Activated CD4-positive, alpha-beta memory T cell treated with anti-CD3 and anti-CD28 coated beads for 36 hours (primary cell): ENCODE measurements at places on chromosomes 13 and 19. TPM values are rescaled to one million over a fixed set of nuclear protein-coding genes. Genes with fewer than 3 reads are reported as not detected.

DNA sequence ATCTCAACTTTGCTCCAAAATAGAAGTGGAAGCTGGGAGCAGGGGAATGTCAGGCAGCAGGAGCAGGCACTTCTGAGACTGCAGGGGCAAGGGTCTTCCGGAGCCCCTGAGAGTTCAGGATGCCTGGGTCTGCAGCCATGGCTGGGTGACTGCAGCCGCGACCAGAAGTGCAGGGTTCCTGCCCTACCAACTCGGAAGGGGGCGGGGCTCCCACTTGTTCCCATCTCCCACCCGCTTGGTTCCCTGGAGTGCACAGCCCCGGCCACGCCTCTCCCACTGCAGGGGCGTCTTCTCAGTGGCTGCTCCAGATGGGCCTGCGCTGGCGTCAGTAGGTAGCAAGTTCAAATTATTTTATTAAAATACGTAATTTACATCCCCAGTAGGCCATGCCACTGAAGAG is 1631.7 kb downstream of the OLFM4 start:
- DNase-seq = no peak
- H3K4me1 ChIP-seq = no peaks in the 10 kb centered on the region
- H3K27me3 ChIP-seq = no peaks in the 10 kb centered on the region
- H3K4me3 ChIP-seq = no peak overlapping the region
- H3K36me3 ChIP-seq = no peaks in the 10 kb centered on the region

GRCh38 chr13:24252136-24252535 is 57.2 kb upstream of the C1QTNF9 start:
- no peaks in the 10 kb centered on the region for H3K27me3 ChIP-seq
- H3K27ac ChIP-seq = peak overlapping the region; percentile 95
- H3K4me1 ChIP-seq = peaks cover 59% of the 10 kb centered on the region
- H3K4me3 ChIP-seq = peak overlapping the region; percentile 87

Gene GARRE1
- 11.7 TPM for total RNA-seq

GRCh38 chr19:54299126-54299498 is 13.9 kb downstream of the LILRA5 start:
- peaks cover 14% of the 10 kb centered on the region for H3K27me3 ChIP-seq
- H3K27ac ChIP-seq = no peak overlapping the region
- H3K36me3 ChIP-seq = no peaks in the 10 kb centered on the region
- peaks cover 6% of the 10 kb centered on the region for H3K4me1 ChIP-seq

Gene SUGT1
- total RNA-seq = 63.1 TPM

GRCh38 chr19:53183146-53183764 is 9.9 kb downstream of the ZNF665 start:
- no peaks in the 10 kb centered on the region for H3K27me3 ChIP-seq
- no peak overlapping the region for H3K27ac ChIP-seq
- H3K4me1 ChIP-seq = no peaks in the 10 kb centered on the region
- peaks cover 53% of the 10 kb centered on the region for H3K36me3 ChIP-seq
- no peak overlapping the region for H3K4me3 ChIP-seq

GRCh38 chr13:54637366-54637765 is 1608.8 kb downstream of the OLFM4 start:
- H3K36me3 ChIP-seq = no peaks in the 10 kb centered on the region
- no peak overlapping the region for H3K4me3 ChIP-seq
- no peaks in the 10 kb centered on the region for H3K27me3 ChIP-seq
- DNase-seq = no peak
- no peak overlapping the region for H3K27ac ChIP-seq
- H3K4me1 ChIP-seq = no peaks in the 10 kb centered on the region

GRCh38 chr19:50607874-50608785 is 31.6 kb downstream of the SYT3 start:
- no peak overlapping the region for H3K4me3 ChIP-seq
- H3K27ac ChIP-seq = no peak overlapping the region
- peak; percentile 89 for DNase-seq
- peaks cover 28% of the 10 kb centered on the region for H3K27me3 ChIP-seq
- H3K36me3 ChIP-seq = no peaks in the 10 kb centered on the region
- H3K4me1 ChIP-seq = no peaks in the 10 kb centered on the region

- no peak for DNase-seq
- H3K27ac ChIP-seq = no peak overlapping the region
- no peaks in the 10 kb centered on the region for H3K36me3 ChIP-seq
- no peak overlapping the region for H3K4me3 ChIP-seq
- H3K27me3 ChIP-seq = no peaks in the 10 kb centered on the region
Measured at GRCh38 chr13:83153848-83154247, 728.4 kb downstream of the SLITRK1 start.

GRCh38 chr13:28717170-28717569 is 1.6 kb downstream of the SLC46A3 start:
- peaks cover 30% of the 10 kb centered on the region for H3K4me1 ChIP-seq
- H3K27me3 ChIP-seq = no peaks in the 10 kb centered on the region
- peak overlapping the region; percentile 26 for H3K4me3 ChIP-seq
- no peak overlapping the region for H3K27ac ChIP-seq

Gene SLC25A41
- not detected for total RNA-seq

Gene F2RL3
- total RNA-seq = not detected

Gene PRX
- total RNA-seq = 1.2 TPM

DNA sequence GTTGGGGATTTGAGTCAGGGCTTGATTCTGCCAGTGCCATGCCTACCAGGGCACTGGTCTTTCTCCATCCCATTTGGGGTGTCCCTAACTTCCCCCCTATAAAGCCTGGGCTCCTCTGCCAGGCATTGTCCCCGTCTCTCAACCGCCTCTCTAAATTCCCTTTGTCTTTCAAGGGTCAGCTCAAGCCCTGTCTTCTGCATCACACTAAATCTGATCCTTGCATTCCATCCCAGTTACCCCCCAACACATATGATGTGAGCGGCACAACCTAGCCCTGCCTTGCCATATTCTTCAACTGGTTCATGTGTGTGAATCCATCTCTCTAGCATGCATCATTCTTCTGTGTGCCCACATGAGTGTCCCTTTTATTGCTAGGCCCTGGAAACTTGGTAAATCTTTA is 480.9 kb downstream of the ZNF536 start:
- H3K27ac ChIP-seq = no peak overlapping the region
- DNase-seq = no peak
- no peaks in the 10 kb centered on the region for H3K27me3 ChIP-seq
- no peak overlapping the region for H3K4me3 ChIP-seq

Gene LMTK3
- total RNA-seq = 3.6 TPM

Gene IGFL1
- total RNA-seq = not detected
